Amygdala (tissue), 56 donors: ENCODE measurements at places on chromosomes 1 and 21.

DNA sequence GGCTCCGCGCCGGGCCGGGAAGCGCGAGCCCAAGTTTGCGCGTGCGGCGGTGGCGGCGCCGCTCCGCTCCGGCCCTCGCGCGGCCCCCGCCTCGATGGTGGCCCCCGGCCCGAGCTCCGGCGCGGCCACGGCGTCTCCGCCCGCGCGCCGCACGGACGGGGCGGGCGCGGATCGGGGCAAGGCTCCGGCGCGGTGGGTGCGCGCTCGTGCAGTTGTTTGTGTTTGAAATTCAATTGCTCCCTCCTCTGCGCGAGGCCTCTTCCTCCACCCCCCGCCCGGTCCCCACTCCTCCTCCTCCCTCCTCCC lies at the start of gene HDGF:
TSS of gene HDGF (minus strand) at position 225 of the 306 bp plus-strand sequence. CDS start 246 bp downstream, outside the sequence.
- DNase-seq = no peak

GRCh38 chr1:212152308-212152693 lies 116.8 kb downstream of the DTL start:
- DNase-seq = no peak

DNA sequence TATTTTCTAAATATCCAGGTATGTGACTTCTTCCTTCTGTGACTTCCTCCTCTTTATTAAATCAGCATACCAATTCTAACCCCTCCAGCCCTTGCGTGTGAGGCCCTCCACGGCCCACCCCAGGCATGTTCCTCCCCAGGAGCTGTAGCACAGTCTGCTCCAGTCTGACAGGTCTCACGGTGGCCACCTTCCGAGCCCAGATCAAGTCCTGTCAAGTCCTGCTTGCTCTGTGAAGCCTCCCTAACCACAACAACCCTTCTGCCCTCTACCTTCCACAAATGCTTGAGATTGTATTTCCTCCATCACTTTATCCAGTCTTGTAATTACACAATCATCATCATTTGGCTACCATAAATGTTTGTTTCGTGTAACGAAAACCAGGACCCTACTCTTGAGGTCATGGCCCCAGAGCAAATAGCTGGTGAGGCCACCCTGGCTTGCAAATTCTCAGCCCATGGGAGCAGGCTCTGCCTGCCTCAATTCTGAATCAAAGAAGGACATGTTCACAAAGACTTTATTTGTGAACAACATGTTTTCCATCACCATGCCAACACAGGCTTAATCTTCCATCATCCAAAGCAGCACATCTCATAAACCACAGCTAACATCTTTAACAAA lies 33.0 kb upstream of the S100A7 start:
- DNase-seq = no peak

DNA sequence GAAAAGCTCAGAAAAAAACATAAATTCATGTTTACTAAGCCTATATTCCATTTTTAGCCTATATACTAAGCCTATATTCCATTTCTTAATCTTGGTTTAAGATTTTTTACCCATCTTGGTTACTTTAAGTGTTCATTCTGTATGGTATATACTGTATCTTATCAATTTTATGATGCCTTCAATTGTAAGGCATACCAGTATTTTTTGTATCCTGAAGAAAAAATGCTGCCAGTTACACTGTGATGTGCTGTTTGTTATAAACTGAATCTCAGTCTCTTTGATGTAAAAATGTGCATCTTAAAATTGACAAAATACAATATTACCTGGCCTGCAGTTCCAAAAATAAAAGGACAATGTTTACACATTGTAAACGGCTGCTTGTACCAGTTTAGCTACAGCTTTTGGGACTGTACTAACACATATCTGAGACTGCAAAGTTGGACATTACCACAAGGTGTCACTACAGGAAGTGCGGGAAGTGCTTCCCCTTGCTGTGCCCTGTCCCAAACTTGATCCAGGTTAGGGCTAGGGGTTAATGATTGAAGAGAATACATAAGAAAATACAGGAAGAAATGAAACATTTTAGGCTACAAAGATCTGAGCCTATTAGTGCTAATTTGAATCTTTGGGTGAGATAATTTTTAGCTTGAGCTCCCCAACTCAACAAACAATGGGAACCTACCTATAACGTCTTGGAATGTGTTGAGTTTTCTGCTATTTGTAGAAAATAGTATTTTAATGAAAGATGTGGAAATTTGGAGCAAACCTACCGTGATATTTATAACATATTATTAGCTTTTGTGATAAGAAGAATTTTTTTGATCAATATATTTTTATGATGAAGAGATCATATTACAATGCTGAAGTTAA lies 108.9 kb downstream of the LBR start:
- DNase-seq = no peak

- DNase-seq = no peak
Measured at GRCh38 chr1:201459052-201459451, 9.9 kb downstream of the PHLDA3 start.
